Activated T-helper 1 cell treated with anti-CD3 and anti-CD28 coated beads, Interleukin-12 subunit alpha, Interleukin-12 subunit beta, Interleukin-2, Interleukin-4 antibody, amounts not matched to agents 30 ng/mL and 10 ng/mL and 1 ng/mL, durations not matched to agents 14 hours and 24 hours and 36 hours (primary cell): ENCODE measurements at places on chromosomes 7 and 10.

- H3K27me3 ChIP-seq = no peaks in the 10 kb centered on the region
- DNase-seq = no peak
- no peaks in the 10 kb centered on the region for H3K36me3 ChIP-seq
- H3K4me3 ChIP-seq = no peak overlapping the region
- H3K4me1 ChIP-seq = no peaks in the 10 kb centered on the region
- no peak overlapping the region for H3K27ac ChIP-seq
These were observed 513.9 kb downstream of the GALNT17 start for GRCh38 chr7:71645836-71646235.

DNA sequence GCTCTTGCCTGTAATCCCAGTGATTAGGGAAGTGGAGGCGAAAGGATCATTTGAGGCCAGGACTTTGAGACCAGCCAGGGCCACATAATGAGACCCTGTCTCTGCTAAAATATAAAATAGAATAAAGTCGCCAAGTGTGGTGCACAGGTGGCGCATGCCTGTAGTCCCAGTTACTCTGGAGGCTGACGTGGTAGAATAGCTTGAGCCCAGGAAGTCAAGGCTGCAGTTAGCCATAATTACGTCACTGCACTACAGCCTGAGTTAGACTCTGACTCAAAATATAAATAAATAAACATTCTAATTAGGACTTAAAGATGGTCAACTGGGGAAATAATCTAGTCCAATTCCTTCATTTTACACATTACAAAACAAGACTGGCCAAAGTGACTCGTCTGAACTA is 768 bp downstream of the CHCHD2 start:
- peaks cover 41% of the 10 kb centered on the region for H3K36me3 ChIP-seq
- H3K27ac ChIP-seq = peak overlapping the region; percentile 94
- H3K4me3 ChIP-seq = peak overlapping the region; percentile 95
- peaks cover 23% of the 10 kb centered on the region for H3K4me1 ChIP-seq
- no peaks in the 10 kb centered on the region for H3K27me3 ChIP-seq

DNA sequence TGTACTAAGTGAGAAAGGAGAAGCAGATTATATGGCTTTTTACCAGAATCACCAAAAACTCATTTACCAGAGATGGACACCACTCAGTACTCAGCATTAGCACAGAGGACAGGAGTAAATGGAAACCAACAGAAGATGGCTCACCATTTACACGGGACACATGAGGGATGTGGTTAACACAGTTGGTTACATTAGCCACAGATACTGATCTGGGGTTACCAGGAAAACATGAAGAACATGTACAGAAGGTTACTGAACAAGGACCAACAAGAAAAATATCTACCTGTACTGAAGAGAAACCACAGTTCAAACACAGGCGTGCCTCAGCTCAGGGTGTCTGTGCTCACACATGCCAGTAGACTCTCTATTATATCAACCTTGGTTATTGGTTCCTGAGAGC is 1285.8 kb upstream of the SORCS1 start:
- H3K27ac ChIP-seq = no peak overlapping the region
- H3K27me3 ChIP-seq = no peaks in the 10 kb centered on the region
- H3K36me3 ChIP-seq = no peaks in the 10 kb centered on the region
- no peaks in the 10 kb centered on the region for H3K4me1 ChIP-seq
- DNase-seq = no peak
- H3K4me3 ChIP-seq = no peak overlapping the region

DNA sequence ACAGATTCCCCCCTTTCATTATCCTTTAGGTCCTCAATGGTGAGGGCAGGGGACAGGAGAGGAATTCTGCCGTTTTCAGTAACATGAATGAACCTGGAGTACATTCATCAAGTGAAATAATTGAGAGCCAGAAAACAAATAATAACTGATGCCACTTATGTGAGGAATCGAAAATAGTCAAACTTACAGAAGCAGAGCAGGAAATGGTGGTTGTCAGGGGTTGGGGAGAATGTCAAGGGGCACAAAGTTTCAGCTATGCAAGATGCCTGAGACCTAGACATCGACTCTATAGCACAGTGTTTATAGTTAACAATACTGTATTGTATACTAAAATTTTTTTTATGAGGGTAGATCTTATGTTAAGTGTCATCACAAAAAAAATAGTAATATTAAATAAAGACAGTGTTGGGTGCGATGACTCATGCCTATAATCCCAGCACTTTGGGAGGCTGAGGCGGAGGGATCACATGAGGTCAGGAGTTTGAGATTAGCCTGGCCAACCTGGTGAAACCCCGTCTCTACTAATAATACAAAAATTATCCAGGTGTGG is 1219.8 kb downstream of the GATA3 start:
- no peaks in the 10 kb centered on the region for H3K27me3 ChIP-seq
- no peak for DNase-seq
- no peaks in the 10 kb centered on the region for H3K4me1 ChIP-seq
- H3K27ac ChIP-seq = no peak overlapping the region
- H3K4me3 ChIP-seq = no peak overlapping the region

DNA sequence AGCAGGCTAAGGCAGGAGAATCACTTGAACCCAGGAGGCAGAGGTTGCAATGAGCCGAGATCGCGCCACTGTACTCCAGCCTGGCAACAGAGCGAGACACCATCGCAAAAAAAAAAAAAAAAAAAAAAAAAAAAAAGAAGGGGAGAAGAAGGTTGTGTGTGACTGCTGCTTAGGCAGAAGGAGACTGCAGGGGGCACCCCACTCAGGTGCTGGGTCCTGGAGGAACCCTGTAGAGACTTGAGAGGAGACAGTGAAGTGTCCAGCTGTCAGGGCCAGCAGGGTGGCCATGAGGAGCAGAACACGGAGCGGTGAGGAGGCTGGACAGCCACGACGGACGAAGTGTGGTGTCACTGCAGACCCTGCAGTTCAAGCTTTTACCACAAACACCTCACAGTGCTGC is 99.0 kb upstream of the NMT2 start:
- no peak overlapping the region for H3K4me3 ChIP-seq
- H3K36me3 ChIP-seq = no peaks in the 10 kb centered on the region
- H3K27ac ChIP-seq = no peak overlapping the region
- H3K27me3 ChIP-seq = peaks cover 5% of the 10 kb centered on the region

DNA sequence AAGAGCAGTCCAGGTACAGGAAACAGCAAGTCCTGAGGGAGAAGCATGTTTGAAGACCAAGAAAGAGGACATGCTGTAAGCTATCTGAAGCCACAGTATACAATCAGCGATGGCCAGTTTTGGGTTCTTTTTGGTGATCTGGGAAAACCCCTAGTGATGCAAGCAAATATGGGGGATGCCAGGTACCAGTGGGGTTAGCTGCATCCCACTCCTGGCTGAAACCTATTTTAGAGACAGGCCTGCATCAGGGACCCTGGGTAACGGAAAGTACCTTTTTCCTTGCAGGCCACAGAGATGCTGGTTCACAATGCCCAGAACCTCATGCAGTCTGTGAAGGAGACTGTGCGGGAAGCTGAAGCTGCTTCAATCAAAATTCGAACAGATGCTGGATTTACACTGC is 32.9 kb downstream of the AP3M1 start:
- peak overlapping the region; percentile 68 for H3K27ac ChIP-seq
- DNase-seq = no peak
- H3K36me3 ChIP-seq = peaks cover 76% of the 10 kb centered on the region
- H3K4me1 ChIP-seq = peaks cover 26% of the 10 kb centered on the region
- no peaks in the 10 kb centered on the region for H3K27me3 ChIP-seq

DNA sequence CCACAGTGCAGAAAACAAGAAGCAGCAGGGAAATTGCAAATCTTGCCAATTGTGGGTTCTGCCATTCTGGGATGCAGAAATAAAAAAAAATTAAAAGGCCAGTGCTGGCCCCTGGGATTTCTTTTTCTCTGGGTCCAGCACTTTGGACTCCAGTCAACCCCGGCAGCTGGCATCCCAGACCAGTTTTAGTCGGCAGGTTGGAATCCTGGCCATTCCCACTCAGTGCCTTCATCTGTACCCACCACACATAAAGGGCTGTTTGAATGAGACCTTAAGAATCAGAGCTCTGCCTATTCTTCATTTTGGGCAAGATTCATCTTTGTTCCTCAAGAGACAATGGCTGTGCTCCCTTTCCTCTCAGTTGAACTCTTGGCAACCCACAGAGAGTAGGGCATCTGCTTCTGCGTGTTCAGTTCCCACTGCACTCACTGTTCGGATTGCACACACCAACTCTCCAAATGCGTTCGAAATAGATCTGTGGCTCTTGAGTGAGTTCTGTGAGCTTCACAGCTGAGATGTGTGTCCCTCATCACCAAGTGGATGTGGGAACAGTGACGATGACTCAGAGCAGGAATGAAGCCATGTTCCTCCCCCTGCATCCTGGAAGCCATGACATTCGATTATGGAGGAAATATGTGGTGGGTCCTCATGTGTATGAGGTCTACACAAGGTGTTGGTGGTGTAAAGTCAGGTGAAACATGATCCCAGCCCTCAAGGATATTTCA is 63.0 kb upstream of the EGFR start:
- DNase-seq = no peak
- no peaks in the 10 kb centered on the region for H3K36me3 ChIP-seq
- no peak overlapping the region for H3K4me3 ChIP-seq
- no peaks in the 10 kb centered on the region for H3K27me3 ChIP-seq
- H3K4me1 ChIP-seq = no peaks in the 10 kb centered on the region

DNA sequence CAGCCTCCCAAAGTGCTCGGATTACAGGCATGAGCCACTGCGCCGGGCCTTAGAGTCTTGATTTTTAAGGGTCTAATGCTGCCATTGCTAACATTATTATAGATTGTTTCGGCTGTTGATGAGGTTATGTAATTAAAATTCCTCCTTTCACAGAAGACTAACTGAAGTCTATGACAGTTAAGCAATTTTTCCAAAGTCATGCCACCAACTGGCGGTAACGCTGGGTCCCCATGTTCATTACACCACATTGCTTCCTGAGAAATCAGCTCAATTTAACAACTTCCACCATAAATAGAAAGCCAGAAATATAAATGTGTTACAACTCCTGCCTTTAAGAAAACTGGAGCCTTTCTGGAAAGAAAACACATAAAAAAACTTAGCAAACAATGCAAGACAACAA is 3.5 kb downstream of the ERLIN1 start:
- peaks cover 48% of the 10 kb centered on the region for H3K36me3 ChIP-seq
- peaks cover 64% of the 10 kb centered on the region for H3K4me1 ChIP-seq
- no peaks in the 10 kb centered on the region for H3K27me3 ChIP-seq
- no peak overlapping the region for H3K4me3 ChIP-seq
- no peak for DNase-seq
- no peak overlapping the region for H3K27ac ChIP-seq

- no peak for DNase-seq
- H3K4me1 ChIP-seq = no peaks in the 10 kb centered on the region
- H3K4me3 ChIP-seq = no peak overlapping the region
These were observed 130.7 kb upstream of the ZMIZ1 start for GRCh38 chr10:78937800-78938694.

DNA sequence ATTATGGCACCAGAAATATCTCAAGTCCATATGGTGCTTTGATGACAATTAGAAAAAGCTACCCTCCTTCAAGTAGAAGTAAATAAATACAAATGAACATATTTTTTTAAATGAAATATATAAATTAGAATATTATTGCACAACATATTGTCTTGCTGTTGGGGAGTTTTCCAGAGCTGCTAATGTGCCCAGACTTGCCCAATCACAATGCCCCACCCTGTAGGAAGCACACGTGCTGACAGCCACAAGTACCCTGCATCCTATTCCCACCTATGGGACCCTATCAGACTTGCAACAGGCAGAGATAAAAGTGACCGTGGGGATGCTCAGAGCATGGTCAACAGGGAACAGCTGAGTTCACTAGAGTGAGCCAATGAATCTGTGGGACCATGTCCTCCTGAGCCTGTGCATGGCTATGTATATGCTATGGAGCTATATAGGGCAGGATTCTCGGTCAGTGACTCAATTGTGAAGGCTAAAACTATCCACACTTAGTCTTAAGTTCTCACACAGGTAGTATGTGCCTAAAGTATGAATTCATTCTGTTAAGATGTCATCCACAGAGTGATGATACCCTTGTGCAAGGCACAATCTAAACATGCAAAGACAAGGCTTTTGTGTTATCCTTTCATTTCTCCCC is 336.0 kb downstream of the HGF start:
- H3K4me1 ChIP-seq = no peaks in the 10 kb centered on the region
- H3K27me3 ChIP-seq = no peaks in the 10 kb centered on the region
- H3K27ac ChIP-seq = no peak overlapping the region
- H3K4me3 ChIP-seq = no peak overlapping the region

DNA sequence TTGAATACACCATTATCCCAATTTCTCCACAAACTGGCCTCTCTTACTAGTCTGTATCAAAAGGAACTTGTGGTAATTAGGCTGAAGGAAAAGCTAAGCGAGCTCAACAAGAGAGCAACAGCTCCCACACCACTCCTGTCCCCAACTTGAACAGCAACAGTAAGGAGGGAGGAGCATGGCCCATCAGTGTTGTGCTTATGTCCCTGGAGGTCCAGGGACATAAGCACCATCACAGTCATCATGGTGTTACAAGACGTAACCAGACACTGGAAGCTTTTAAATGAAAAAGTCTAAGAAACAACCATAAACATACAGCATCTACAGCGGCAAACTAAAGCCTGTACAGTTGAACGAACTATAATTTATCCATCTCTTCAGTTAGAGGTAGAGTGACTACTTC is 989 bp downstream of the ERLIN1 start:
- no peak for DNase-seq
- H3K36me3 ChIP-seq = peaks cover 41% of the 10 kb centered on the region
- H3K4me1 ChIP-seq = peaks cover 64% of the 10 kb centered on the region
- peak overlapping the region; percentile 98 for H3K4me3 ChIP-seq

GRCh38 chr7:96686305-96686704 is 23.3 kb downstream of the SEM1 start:
- H3K4me1 ChIP-seq = peaks cover 33% of the 10 kb centered on the region
- H3K27me3 ChIP-seq = no peaks in the 10 kb centered on the region
- peak overlapping the region; percentile 58 for H3K27ac ChIP-seq
- H3K4me3 ChIP-seq = peak overlapping the region; percentile 33
- DNase-seq = no peak
- H3K36me3 ChIP-seq = peaks cover 49% of the 10 kb centered on the region

DNA sequence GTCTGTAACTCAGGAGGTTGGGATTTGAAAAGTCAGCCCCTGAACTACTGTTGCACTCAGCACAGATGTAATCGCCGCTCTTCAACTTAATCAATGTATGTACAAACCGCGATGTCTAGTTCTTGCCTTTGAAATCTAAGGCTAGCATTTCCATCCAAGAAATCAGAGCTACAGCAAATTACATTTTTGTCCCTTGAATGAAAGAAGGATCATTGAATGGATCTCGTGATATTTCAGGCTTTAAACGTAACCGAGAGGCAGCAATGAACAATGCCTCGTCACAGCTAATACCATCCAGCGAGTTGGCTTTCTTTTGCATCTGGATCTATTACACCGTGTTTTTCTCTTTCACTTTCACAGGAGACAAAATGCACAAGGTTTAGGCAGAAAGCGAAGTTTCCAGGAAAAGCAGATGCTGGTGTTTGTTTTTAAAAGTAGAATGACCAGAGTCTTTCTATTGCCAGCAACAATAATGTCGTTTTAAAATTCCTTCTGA is 5.5 kb downstream of the SKIDA1 start:
- no peak for DNase-seq
- peak overlapping the region; percentile 6 for H3K27ac ChIP-seq
- H3K36me3 ChIP-seq = peaks cover 11% of the 10 kb centered on the region
- peak overlapping the region; percentile 88 for H3K4me3 ChIP-seq
- H3K27me3 ChIP-seq = peaks cover 57% of the 10 kb centered on the region
